T-cell (primary cell): ENCODE measurements at places on chromosomes 4 and X.

DNA sequence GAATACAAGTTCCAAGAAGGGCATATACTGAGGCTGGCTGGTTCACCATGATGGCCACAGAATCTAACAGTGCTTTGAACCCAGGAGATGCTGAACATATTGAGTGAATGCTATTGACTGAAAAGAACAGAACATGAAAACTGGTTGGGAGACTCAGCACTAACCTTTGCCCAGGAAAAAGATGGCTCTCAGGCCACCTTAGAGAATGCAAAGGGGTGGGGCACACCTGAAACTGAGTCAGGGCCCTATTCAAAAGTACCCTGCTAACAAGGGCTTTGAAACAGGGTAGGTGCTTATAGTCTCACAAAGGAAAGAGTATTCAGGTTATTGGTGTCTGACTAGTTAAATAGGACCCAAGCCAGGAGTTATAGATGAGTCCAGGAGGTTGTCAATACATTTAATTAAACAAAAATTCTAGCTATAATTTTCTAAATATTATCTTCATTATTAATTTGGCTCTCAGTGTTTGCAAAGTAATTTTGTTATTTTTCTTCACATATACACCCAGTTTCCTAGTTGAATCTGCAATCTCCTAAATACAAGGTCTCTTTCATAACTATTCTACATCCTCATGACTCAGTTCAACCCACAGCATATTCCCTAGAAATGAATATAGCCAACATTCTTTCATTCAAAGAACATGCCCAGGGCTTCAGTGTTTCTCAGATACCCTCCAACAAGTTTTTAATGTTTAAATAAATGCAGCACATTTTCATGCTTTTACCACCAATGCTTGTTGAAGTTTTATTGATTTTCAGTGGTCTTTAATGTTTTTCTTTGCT is 144.2 kb upstream of the RAPGEF2 start:
- no peak for DNase-seq

DNA sequence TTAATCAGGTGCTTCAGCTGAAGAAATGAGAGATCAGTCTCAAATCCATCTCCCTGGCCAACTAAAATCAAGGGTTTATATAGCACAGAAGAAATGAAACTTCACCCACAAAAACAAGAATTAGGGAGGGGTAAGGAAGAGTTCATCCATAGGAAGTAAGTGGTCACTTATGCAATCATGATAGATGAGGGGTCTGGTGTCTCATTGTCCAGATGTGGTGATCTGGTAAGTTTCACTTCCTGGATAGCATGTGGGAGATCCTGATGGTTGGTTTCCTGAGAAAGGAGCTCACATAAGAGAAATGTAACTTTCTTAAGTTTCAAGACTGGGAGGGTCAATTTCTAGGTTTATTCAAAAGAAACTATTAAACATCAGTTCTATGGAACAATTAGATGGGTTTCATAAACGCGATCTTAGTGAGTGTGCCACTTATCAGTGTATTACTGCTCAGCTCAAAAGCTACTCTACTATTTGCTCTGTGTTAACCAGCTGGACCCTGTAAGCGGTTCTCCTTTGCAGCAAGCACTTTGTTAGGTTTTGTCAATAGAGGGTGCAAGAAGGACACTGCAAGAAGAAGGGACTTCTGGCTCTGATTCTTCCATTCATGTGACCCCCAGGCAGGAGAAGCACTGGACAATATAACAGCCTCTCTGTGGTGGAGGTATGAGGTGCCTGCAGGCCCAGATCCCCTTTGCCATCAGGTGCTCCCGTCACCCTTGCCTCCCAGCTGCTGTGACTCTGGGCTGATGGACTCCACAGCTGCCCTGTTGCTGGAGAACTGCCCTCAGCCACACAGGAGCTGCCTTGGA is 35.4 kb upstream of the HPSE start:
- DNase-seq, result no peak

DNA sequence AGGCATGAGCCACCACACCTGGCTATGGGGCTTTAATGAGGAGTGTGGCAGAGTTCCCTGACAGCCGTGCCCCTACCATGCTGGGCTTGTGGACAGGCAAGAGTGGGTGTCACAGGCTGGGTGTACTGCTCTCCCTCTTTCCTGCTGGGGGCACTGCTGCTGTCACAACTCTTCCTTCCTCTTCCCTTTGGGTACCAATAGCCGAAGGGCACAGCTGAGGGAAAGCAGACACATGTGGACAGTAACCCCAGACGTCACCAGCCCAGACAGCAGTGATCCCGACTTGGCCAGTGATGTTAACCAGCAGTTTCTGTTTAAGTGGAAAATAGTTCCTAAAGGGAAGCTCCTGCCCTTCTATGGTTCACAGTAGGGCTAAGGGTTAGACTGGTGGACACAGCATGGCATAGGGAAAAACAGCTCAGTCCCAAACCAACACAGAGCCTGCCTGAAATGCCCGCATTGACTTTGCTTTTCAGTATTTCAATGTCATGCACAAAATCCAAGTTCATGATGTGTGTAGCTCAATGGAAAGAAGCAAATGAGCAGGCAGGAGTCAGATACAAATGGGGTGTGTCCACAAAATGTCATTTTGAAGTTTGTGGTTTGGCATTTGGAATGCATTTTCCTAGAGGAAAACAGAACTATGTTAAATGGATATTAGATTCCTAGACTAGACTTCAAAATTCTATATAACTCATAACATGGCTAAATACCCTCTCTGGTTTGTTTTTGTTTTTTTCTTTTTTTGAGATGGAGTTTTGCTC is 24.9 kb upstream of the DDX3X start:
- no peak for DNase-seq

DNA sequence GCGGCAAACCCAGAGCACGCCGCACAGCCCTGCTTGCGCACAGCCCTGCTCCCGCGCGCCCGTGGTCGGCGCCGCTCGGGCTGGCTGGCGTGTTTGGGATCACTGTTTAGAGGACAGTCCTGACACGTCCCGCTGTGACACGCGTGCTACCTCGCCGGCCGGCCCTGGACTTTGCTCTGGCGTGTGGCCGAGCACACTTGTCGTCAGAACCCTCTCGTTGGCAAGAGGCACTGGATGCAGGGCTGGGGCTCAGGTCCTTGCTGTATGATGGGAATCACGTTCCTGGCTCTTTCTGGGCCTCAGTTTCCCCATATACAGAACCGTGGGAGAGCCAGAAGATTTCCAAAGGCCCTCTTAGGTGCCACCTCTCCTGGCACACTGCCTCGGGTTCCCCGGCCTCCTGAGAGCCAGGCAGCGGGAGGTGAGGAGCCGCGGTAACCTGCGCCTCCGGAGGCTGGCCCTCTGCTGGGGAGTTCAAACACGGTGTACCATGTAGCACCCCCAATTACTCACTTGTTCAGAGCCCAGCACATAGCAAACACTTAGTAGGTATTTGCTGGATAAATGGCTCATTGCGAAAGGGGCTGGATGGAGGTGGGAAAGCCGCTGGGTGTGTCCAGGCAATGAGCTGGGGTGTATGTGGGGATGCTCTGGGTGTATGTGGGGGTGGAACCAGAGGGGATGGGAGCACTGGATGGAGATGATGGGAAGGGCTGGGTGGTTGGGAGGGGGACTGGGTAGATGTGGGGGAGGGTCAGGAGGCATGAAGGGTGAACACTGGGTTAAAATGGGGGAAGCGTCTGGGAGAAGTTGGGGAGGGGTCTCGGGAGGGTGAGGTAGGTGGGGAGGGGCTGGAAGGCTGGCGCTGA is 76.6 kb downstream of the HTRA3 start:
- DNase-seq, result no peak

- no peak for DNase-seq
These were observed 251.6 kb downstream of the CRLF2 start for GRCh38 chrX:960821-961220.

GRCh38 chrX:139200793-139201192 is 329.7 kb upstream of the F9 start:
- DNase-seq, result no peak

- no peak for DNase-seq
These were observed 15.4 kb upstream of the MSANTD1 start for GRCh38 chr4:3233391-3234071.

- DNase-seq, result no peak
These were observed 29.3 kb upstream of the HGFAC start for GRCh38 chr4:3412257-3413020.

DNA sequence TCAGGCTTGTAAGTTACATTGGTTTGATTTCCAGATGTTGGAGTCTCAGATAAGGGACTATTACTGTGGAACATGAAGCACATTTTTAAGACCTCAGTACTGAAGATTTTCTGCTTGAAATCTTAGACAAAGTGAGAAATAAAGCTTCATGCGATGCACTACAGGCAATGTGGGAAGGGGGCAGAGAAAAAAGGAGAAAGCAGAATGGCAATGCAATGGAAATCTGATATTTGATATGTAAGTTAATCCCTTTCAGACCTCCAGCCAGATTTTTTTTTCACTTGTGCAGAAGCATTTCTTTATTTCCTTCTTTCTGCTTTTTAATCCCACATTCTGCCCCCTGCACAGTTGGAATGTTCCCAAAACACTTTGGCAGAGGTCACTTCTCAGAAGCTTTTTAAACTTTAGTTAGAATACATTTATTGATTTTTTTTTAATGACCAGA is 174.3 kb downstream of the ADGRL3 start:
- DNase-seq, result no peak

- DNase-seq, result no peak
These were observed 39.5 kb upstream of the MAP3K15 start for GRCh38 chrX:19554786-19555185.

DNA sequence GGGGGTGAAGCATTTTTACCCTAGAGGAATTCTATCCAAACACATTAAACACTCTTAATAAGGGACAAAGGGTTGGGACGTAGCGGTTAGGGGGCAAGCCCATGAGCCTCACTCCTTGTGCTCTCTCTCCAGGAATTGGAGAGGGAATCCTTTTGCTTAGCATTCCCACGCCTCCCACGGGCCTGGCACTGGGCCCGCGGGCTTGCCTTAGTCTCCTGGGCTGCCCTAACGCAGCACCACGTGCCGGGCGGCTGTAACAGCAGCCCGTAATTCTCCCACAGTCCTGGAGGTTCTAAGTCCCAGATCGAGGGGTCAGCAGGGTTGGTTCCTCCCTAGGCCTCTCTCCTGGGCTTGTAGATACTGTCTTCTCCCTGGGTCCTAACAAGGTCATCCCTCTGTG is 67.5 kb downstream of the TBL1X start:
- no peak for DNase-seq
